ENCODE measurements at places on chromosomes 6 and 20. TPM values are rescaled to one million over a fixed set of nuclear protein-coding genes. Genes with fewer than 3 reads are reported as not detected.

Gene NKX2-4
- not detected for total RNA-seq

Gene DAAM2
- 1.1 TPM for total RNA-seq

Gene CD93
- total RNA-seq: 19.8 TPM

Gene MRAP2
- 1.6 TPM for total RNA-seq

Gene MOXD1
- total RNA-seq: 1.9 TPM

Gene PNPLA1
- 0.09 TPM for total RNA-seq

Gene ABCC10
- total RNA-seq: 8.9 TPM

Gene KIAA0408
- total RNA-seq: 0.52 TPM

Gene LPA
- 0.14 TPM for total RNA-seq

Gene DCDC2
- 0.19 TPM for total RNA-seq

Gene CLPSL2
- not detected for total RNA-seq

Gene FOXQ1
- total RNA-seq: 0.42 TPM

Gene TBC1D20
- total RNA-seq: 14.4 TPM

Gene SMIM26
- 99.3 TPM for total RNA-seq

Gene KCNK5
- 3.9 TPM for total RNA-seq

Gene SLC17A3
- total RNA-seq: 0.14 TPM

Gene SRSF3
- total RNA-seq: 454 TPM

Gene CCDC28A
- 35.6 TPM for total RNA-seq

Gene CLDN20
- total RNA-seq: not detected

Gene DDX43
- total RNA-seq: 0.14 TPM

Gene MYLIP
- 11.8 TPM for total RNA-seq

Gene IBTK
- 23.8 TPM for total RNA-seq

Gene HUS1B
- total RNA-seq: 0.19 TPM

Gene TAGAP
- 22.3 TPM for total RNA-seq

Gene TUBB1
- 0.47 TPM for total RNA-seq

Gene BTNL2
- not detected for total RNA-seq

Gene TAAR8
- not detected for total RNA-seq

Gene PPARD
- 2.3 TPM for total RNA-seq

Gene LINC00237
- not detected for total RNA-seq

Gene HNF4A
- 0.05 TPM for total RNA-seq

Gene RIPOR3
- total RNA-seq: 12.2 TPM

Gene RIPPLY2
- total RNA-seq: 0.28 TPM

Gene OR2B6
- total RNA-seq: 0.19 TPM

Gene RFX6
- total RNA-seq: not detected

Gene PAX1
- total RNA-seq: 12.3 TPM

Gene SOX18
- total RNA-seq: 0.66 TPM

Gene ZBTB46
- 5.8 TPM for total RNA-seq

Gene ZNF311
- 0.76 TPM for total RNA-seq

Gene LCA5
- total RNA-seq: 1.3 TPM

Gene SS18L1
- total RNA-seq: 6.2 TPM

Gene CST7
- 15.5 TPM for total RNA-seq

Measured in thymus (tissue), 14 donors.